ENCODE measurements at places on chromosomes 5 and 9.
A peak's percentile ranks its signal among the peaks of the same experiment; 100 is the strongest.

GRCh38 chr5:72465066-72465465 lies 42.1 kb downstream of the ZNF366 start:
- DNase-seq = no peak

- DNase-seq = peak; percentile 29
Measured at GRCh38 chr9:110427497-110428104, 89.9 kb upstream of the TXNDC8 start.

- no peak for DNase-seq
Measured at GRCh38 chr9:114855488-114855887, 49.6 kb upstream of the TNFSF15 start.

- no peak for DNase-seq
Measured at GRCh38 chr5:73446631-73447529, 1.7 kb downstream of the FOXD1 start.

GRCh38 chr5:133968204-133968980 lies at the start of gene C5orf15:
Gene C5orf15 (minus strand): TSS chr5:133968625. CDS start chr5:133968584, 41 bp downstream.
- peak; percentile 91 for DNase-seq

DNA sequence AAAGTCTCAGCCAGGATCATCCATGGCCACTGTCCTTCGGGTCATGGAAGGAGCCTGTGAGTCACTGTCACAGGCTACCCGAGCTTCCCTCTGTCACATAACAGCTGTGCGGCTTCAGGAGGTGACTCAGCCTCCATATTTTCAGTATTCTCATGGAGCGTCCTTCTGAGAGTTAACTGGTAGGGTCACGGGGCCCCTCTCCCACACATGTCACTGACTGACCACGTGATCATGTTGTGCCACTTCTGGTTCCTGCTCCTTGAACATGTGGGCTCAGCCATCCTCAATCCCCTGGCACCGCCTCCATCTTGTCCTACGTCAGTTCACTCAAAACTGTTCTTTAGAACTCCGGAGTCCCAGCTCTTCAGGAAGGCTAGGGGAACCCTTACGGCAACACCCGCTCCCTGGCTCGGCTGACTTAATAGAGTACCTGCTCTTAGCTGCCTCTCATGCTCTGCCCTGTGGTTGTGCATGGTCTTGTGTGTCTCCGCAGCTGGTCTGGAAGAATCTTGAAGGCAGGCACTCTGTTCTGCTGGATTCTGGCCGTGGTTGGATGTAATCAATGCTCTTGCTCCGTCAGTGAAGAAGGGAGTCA lies 182.8 kb downstream of the ICE1 start:
- no peak for DNase-seq

GRCh38 chr5:147901599-147902039 lies 4.7 kb downstream of the C5orf46 start:
- no peak for DNase-seq

GRCh38 chr5:134133995-134134541 lies 19.6 kb downstream of the TCF7 start:
- DNase-seq = no peak

- no peak for DNase-seq
Measured at GRCh38 chr9:1001838-1002237, 25.4 kb downstream of the DMRT3 start.

DNA sequence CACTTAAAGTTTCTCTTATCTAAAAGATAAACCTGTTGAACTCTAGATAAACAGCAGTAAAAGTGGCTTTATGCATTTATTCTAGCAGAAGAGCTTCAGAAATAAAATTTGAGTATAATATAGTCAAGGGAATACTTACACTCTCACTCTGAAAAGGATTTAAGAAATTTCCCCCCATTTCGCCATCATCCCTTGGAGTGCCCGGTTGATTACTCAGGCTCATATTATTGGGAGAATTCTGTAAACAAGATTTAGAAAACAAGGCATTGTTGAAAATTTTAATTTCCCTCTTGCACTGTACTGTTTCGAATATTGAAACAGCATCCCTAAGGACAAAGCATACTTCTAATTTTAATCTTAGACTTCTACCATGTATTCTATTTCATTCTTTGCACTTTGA lies 34.5 kb upstream of the ACOT12 start:
- no peak for DNase-seq

DNA sequence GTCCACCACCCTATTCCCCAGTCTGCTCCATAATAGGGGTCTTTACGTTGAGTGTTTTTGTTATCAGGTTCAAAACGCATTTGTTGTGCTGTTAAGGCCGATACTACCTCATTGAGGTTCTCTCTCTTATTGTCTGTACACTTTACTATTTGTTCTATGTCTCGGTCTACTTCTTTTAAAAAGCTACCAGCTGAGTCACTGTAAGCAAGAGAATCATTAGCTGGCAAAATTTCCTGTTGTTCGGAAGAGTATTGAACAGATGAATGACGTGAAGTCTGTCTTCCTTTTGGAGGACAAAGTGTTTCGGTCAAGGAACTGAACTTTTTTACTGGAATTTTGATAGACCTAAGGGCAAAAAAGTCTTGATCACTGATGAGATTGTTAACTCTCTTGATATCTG lies 10.3 kb downstream of the LYSMD3 start:
- no peak for DNase-seq

- no peak for DNase-seq
Measured at GRCh38 chr9:20662156-20662555, 21.9 kb upstream of the FOCAD start.

GRCh38 chr5:43422143-43422542 lies 10.0 kb upstream of the CCL28 start:
- DNase-seq = no peak

GRCh38 chr5:98700730-98701129 lies 72.7 kb upstream of the RGMB start:
- DNase-seq = no peak

GRCh38 chr5:113064806-113065205 lies 88.2 kb downstream of the DCP2 start:
- no peak for DNase-seq

DNA sequence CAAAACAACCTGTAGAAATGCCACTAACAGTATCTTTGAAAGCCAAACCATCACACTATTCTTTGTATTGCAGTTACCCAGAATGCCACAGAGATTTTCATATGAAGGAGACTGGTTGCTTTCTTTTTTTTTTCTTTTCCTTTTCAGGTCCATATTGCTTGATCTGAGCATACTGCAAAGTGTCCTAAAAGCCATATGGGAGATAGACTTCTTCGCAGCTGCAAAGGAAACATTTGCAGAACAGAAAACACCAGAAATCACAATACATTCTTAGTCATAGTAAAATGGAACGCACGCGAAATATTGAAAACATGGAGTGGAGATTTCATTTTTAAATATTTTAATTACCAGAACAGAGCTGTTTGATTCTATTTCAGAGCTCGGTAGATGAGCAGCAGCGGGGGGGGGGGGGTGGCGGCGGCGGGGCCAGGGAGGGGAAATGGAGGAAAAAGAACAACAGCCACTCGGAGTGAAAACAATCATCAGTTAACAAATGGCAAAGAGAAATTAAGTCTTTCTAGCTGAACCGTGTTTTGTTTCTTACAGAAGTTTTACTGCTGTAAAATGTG lies 284.1 kb downstream of the NFIB start:
- no peak for DNase-seq
